ENCODE measurements at places on chromosomes 16 and 17.

DNA sequence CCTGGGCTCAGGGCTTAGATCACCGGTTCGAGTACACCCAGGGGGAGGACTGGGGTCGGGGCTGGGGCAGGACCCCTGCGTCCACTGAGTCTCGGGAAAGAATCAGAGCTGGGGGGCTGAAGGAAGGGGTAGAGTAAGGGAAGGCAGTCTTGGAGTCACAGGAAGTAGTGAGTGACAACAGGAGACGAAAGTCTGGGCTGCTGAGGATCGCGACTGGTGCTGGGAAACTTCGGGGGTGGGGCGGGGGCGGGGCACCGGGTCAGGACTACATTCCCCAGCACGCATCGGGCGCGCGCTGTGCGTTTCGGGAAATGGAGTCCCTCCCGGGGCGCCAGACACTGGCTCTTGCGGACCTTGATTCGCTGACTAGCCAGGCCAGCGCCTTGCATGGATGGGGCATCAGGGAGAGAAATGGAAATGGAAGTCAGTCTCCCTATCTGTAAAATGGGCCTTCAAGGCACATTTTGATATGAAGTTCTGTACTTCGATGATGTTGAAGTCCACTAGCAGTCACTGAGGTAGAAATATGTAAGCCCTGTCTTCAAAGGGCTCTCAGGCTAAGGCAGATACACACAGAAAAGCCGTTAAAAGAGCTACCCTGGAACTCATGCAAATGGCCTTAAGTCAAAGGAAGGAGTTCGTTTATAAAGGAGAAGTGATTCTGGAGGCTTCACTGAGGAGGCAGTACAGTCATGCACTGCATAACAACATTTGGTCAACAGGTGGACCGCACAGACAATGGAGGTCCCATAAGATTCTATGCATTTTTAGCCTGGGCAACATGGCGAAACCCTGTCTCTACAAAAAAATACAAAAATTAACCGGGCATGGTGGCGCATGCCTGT, 697 bp downstream of the CTF1 start:
- peak; percentile 66 for DNase-seq

DNA sequence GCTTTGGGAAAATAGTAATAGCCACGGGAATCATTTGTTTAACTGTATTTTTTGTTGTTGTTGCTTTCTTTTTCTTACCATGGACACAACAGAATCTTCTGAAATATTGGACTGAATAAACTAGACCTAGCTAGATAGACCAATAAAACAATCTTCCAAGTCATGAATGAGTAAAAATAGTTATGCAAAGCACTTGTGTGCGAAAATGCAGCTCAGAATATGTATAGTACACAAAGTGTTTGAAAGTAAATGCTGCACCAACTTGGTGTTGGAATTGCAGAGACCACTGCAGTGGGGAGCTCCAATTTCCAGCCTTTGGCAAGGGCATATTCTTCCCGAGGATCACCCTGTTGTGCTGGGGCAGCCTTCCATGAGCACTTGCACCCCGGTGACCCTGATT, 68.0 kb downstream of the AATF start:
- no peak for DNase-seq

DNA sequence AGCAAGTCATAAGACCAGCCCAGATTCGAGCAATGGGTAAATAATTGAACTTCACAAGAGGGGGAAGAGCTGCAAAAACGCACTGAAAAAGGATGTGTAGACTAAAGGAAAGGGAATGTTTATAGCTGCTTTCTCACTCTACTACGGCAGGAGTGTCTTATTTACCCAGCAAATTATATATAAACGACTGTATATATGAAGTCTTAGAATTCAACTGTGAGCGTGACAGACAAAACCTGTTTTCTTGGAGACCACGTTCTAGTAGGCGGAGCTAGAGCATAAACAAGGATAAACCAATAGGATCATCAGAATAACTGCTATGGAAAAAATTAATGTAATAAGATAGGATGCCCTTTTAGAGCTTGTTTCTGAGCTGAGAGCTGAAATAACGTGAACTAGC, 394.6 kb upstream of the MON1B start:
- no peak for DNase-seq

- DNase-seq = no peak
Measured at GRCh38 chr17:44903012-44903685, 3.9 kb upstream of the EFTUD2 start.

DNA sequence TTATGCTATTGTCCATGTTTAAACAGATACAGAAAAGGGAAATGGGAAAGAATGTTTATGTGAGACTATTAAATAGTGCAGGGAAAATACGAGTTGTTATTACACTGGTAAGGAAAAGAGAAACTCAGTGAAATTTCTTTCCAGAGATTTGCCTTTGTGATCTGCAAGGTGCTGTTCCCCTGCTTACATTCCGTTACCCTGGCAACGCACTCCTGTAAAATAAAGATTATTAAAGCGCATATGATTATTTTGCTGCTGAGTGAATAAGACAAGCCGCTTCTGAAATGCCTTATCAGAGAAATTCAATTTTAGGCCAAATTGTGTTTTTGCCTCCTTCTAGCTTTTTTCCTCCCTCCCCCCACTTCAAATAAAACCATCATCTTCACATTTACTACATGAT, 328.6 kb upstream of the PMFBP1 start:
- no peak for DNase-seq

- peak; percentile 46 for DNase-seq
Measured at GRCh38 chr16:56300891-56301850, 109.9 kb downstream of the GNAO1 start.

GRCh38 chr17:60857556-60858080, 180.0 kb downstream of the BCAS3 start:
- no peak for DNase-seq

DNA sequence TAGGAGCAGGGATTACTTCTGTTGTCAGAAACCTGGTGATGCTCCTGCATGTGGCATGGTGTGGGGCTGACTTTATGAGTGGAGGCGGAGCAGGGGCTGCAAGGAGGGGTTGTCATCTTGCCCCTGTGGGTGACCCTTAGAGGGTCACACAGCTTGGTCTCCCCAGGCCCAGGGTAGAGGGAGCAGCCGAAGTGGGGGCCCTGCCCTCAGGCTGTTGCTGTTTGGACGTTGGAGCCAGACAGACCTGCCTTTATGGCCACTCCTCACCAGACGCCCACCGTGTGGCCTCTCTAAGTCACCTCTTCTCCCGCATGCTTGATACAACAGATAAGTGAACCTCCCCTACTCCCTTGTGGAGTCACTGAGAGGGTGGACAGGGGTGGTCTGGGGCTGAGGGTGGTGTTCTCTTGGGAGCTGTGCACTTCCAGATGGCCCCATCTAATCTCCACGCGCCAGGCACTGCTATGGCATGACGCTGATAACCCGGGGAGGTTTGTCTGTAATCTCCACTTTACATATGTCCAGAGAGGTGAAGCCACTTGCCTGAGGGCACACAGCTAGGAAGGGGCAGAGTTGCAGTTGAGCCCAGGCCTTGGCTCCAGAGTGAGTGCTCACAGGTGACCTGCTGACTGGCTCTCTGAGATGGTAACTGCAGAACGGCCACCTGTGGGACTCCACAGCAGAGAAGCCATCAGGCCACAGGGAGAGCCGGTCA, 10.0 kb downstream of the MAP2K3 start:
- DNase-seq = no peak

DNA sequence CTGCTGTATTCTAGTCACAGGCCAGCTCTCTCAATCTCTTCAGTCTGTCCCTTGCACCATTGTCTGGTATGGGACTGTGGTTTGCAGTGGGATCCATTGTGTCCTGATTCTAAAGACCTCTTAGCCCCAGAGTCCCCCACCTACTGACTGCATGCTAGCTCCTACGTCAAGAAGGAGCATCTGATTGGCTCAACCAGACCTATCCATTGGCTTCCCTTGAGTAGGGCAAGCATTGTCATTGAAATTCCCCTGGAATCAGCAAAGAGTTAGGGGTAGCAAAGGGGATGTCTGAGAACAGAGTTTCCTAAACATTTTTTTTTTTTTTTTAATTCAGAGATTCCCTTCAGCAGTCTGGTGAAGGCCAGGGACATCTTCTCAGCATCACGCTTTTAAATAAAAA, 175.3 kb upstream of the MPHOSPH6 start:
- no peak for DNase-seq

GRCh38 chr17:35214192-35214591, 20.0 kb upstream of the SLC35G3 start:
- no peak for DNase-seq

DNA sequence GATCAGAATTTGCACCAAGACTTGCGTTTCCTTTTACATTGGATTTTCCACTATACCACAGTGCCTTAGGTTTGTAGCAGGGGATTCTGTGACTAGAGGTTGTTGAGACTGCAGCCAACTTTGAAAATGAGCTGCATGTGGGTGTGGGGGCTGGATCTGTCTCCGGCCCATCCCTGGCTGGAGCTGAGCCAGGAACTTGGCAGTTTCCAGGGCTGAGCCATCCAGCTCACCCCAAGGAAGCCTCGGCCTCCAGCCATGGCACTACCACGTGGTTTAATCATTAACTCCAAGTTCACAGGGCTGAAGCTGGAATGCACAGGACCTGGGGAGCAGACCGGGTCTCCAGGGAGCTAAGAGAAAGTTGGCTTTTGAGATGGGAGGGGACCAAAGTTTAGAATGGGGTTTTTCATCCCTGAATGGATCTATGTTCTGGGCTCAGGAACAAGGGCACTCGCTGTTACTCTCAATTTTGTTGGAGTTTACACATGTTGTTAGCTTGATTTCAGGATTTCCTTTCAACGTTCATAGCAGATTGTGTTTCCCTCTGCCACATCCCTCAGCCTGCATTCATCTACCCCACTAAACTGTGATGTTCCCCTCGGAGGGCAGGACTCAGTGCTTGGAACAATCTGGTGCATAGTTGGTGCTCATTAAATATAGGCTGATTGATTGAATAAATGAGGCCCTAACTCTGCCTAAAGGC, 42.3 kb upstream of the HNF1B start:
- DNase-seq = peak; percentile 32

GRCh38 chr17:6539871-6540270, 16.5 kb downstream of the PITPNM3 start:
- no peak for DNase-seq

DNA sequence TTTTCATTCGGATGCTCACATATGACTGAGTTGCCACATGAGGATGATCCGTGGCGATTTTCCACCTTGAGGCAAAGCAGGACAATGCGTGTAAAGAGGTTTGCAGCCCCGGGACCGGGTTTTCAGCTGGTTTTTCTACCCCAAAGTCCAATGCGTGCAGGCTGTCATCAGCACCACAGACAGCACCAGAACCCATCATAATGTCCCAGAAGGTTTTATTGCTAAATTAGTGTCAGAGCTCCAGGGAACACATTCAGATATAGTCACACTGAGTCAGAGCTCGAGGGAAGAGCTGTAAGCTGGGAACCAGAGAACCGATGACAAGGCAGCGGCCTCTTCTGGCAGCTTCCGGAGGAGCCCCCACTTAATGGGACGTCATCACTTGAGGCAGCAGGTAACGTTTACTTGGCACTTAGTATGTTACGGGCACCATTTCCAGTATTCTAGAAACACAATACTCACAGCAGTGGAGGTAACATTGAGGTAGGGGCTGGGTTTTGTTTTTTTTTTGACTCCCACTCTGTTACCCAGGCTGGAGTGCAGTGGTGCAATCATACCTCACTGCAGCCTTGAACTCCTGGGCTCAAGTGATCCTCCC, 8.9 kb upstream of the NAGPA start:
- DNase-seq = no peak

GRCh38 chr17:81287741-81288430, 7.2 kb downstream of the SLC38A10 start:
- DNase-seq = no peak

DNA sequence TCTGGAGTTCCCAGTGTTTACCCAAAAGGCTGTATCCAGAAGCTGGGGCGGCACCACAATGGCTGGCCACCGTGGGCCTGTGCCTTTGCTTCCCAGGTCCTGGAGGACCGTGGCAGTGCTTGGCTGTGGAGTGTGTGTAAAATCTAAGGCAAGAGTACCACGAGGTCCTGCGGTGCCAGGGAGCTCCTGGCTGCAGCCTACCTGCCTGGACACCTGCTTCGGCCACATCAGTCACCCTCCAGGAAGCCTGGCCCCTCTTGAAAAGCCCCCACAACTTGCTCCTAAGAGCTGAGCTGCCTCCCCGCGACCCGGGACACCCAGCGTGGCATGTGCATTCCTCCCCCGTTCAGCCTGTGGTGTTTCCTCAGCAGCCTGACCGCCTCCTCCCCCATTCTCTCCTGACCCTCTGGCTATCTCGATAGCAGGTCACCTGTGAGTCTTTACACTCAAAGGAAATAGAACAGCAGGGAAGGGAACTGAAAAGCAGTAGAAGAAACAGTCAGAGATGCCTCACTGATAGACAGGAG, 7.9 kb downstream of the TIMM22 start:
- DNase-seq = no peak

DNA sequence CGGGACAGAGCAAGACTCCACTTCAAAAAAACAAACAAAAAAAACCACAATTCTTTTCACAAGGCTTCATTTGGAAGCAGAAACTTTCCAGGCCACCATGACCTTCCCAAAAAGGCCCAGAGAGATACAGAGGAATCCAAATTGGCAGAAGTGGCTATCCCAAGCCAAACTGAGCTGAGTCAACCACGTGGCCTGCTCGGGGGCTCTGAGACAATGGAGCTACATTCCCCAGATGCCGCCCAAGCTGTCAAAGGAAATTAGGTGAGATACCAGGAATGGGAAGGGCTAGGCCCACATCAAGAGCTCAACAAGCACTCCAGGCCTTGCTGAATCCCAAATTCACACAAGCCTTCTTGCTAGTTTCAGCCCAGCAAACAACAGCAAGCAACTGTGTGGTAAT, 5.7 kb upstream of the EXOSC6 start:
- no peak for DNase-seq

DNA sequence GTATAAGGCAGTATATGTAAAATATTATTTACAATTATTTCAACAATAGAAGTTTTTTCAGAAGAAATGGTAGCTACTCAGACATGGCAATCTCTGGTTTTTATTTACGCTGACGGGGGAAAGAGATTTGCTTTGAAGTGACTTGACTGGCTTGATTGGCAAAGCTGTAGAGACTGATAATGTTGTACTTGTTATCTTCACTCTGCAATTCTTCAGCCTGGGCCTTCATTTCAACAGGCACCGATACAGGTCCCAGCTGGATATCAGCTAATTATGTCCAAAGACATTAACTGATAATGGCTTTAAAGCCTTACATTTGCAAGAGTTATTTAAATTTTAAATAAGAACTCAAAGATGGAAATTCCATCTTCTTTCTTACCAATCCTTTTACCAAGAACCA, 151.4 kb upstream of the HS3ST3A1 start:
- DNase-seq = no peak

- no peak for DNase-seq
Measured at GRCh38 chr17:50672831-50673551, 34.7 kb downstream of the ANKRD40 start.

All from astrocyte of the cerebellum (primary cell).